ENCODE measurements at places on chromosomes 4 and X.

- no peak for DNase-seq
Measured at GRCh38 chr4:139171876-139172691, 4.9 kb downstream of the ELF2 start.

- DNase-seq, result no peak
Measured at GRCh38 chrX:139692506-139692849, 15.5 kb downstream of the MCF2 start.

DNA sequence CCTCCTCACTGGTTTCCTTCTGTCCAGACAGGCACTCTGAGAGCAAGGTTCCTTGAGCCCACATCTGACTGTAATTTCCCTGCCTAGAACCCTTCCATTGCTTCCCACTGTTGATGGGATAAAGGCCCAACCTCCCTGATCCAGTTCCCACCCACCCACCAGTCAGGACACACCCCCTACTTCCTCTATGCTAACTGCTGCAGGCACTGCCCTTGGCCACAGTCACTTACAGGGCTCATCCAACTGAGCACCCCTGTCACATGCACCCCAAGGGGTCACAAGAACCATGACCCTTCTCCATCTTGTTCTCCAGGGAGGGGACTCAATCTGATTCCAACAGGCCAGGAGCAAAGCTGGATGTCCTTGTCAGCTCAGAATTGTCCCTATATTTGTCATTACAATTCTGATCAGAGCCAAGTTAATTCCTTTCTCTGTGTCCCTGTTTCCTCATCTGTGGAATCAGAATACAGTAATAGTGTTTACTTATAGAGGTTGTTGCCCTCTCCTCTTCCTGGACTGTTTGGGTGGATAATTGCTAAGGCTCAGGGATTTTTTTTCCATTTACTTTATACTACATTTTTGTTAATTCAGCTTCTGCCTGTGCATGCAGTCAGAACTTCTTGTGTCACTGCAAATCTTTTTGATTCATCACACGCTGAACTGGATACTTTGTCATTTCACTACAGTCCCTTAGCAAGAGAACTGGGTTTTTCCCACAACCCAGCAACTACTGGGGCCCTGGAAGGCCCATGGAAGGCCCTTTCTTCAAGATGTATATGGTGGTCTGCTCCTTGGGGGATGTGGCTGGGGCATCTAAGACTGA, 105.6 kb upstream of the MAMLD1 start:
- DNase-seq, result no peak

DNA sequence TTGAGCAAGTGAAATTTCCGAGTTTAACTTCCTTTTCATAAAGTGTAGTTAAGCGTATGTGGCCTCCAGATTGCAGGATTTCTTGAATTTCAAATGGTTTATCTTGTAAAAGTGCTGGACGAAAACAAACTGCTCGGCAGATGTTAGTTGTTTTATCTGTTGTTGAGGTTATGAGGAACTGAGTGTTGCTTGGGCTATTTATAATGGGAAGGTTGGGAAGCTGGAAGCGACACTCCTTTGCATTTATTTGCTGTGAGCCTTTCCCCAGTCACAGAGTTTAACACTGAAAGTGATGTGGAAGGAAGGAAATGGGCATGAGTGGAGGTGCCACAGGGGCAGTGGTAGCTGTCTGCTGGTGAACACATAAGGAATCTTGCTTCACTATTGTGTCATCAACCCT, 284.9 kb downstream of the PCDH7 start:
- DNase-seq, result no peak

DNA sequence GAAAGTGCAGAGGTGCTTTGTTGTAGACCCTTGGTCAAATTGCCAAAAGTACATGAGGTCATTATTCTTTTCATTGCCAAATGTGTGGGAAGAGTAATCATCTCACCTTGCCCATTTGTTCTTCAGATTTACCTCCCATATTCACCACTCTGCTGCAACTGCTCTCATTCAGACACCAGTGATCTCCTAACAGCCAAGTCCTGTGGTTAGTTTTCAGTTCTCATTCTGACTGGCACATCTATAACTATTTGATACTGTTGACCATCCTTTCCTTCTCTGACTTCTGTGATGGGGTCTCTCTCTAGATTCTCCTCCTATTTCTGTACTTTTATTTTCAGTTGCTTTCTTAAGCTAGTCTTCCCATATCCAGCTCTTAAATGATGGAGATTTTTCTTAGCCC, 39.8 kb downstream of the GRIA3 start:
- no peak for DNase-seq

DNA sequence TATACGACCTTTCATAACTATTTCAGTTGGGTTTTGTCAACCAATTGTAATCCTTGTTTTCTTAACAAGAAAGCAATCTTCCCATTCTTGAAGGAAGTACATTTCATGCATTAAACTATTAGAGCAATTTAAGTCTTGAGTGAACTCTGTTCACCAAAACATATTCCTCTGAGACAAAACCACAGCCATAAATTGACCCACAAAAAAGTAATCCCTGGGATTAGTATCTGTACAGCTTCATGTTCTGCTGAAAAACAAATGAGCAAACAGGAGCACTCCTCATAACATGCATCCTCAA, 207.0 kb upstream of the PDE5A start:
- no peak for DNase-seq

DNA sequence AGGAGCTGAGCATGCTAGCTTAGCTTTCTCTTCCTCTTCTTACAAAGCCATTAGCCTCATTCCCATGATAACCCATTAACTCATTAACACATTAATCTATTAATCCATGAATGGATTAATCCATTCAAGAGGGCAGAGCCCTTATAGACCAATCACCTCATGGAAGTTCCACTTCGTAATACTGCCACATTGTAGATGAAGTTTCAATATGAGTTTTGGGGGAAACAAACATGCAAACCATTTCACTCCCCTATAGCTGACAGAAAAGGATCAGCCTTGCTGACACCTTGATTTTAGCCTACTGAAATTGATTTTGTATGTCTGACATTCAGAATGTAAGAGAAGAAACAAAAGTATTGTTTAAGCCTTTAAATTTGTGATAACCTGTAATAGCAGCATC, 251.8 kb upstream of the GALNTL6 start:
- no peak for DNase-seq

- DNase-seq, result no peak
Measured at GRCh38 chr4:98946359-98946758, 17.4 kb upstream of the EIF4E start.

GRCh38 chrX:120752431-120753082, 122.7 kb upstream of the C1GALT1C1 start:
- peak; percentile 48 for DNase-seq

GRCh38 chrX:120485638-120486520, 16.8 kb upstream of the LAMP2 start:
- DNase-seq, result peak; percentile 83

DNA sequence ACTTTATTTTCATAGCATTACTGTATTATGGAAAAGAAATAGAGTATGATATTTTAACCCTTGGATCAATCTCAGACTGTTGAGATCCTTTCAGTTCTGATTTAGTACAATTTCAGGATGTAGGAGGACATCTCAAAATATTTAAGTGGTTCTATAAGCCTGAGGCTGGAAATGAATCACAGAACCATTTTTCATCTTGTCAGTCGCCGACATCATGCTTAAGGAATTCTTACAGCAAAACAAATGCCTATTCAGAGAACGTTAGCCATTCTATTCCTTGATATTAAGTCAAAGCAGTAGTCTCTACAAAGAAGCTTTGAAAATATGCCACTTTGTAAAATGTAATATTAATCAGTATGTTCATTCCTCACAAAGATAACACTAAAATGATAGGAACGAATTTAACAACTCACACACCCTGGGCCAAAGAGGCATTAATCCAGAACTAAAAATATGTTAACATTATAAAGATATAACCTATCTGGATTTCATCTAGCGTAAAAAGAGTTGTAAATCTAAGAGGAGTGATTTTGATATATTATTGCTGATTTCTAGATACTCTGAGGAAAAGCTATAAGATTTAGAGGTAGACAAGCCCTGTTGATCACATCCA, 152.0 kb downstream of the GASK1B start:
- no peak for DNase-seq

GRCh38 chrX:109399831-109400230, 82.1 kb downstream of the GUCY2F start:
- DNase-seq, result no peak

GRCh38 chr4:89590128-89590527, 246.8 kb downstream of the SNCA start:
- DNase-seq, result no peak

DNA sequence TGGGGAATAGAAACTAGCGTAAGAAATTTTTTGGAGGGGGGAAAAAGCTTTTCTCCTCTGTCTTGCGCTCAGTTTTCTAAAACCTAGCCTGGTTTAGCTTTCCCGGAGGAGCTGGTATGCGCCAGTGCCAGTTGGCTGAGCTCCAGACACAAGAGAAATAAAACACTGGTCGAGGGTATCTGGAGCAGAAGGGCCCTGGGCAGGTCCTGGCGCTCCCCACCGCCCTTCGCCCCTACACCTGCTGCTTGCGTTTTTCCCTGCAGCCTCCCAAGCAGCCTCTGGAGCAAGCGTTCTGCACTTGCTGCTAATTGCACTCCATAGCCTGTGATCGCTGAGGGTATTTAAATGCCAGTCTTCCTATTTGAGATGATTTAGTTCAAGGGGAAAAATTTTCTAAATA, 816 bp downstream of the EREG start:
- no peak for DNase-seq

GRCh38 chr4:4315461-4316149, 25.6 kb downstream of the ZBTB49 start:
- no peak for DNase-seq

GRCh38 chr4:177706916-177707315, 264.7 kb upstream of the AGA start:
- no peak for DNase-seq

GRCh38 chr4:772776-773175, 53.2 kb downstream of the CPLX1 start:
- DNase-seq, result no peak

DNA sequence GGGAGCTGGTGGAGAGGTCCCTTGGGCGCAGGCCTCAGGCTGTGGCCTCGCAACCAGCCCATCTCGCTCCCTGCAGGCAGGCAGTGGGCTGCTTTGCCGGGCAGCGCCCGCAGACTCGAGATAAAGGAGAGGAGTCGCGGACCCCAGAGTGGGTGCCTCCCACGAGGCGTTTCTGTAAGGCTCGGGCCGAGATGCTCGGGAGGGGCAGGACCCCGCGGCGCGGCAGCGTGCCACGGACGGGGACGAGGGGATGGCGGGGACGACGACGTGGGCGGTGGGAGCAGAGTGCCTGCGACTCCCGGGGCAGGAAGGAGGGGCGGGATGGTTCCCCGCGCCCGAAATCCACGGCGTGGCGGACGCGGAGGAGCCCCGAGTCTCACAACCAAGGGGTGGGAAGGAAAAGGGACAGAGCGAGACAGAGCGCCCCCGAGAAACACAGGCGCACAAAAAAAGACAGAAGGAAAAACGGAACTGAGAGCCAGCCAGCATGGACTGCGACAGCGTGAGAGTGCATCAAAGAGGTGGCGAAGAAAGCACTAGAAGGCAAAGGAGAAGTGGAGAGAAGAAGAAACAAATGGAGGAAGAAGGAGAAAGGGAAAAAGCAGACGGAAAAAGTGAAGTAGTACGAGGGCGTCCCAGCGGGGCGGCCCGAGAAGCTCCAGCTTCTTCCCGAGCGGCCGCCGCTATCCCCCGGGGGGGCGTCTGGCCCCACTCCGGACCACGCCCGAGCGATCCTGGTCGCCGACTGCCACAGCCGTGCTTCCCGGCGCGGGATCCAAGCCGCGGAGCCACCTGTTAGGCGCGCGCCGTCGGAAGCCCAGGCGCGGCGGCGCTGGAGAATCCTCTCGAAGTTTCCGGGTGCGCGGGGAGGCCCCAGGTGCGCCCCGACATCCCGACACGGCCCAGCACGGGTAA, 1.5 kb downstream of the BEND4 start:
- DNase-seq, result no peak

GRCh38 chr4:139146926-139147629, 29.9 kb downstream of the ELF2 start:
- DNase-seq, result no peak

- no peak for DNase-seq
Measured at GRCh38 chr4:59960143-59960542, 1240.0 kb upstream of the ADGRL3 start.

DNA sequence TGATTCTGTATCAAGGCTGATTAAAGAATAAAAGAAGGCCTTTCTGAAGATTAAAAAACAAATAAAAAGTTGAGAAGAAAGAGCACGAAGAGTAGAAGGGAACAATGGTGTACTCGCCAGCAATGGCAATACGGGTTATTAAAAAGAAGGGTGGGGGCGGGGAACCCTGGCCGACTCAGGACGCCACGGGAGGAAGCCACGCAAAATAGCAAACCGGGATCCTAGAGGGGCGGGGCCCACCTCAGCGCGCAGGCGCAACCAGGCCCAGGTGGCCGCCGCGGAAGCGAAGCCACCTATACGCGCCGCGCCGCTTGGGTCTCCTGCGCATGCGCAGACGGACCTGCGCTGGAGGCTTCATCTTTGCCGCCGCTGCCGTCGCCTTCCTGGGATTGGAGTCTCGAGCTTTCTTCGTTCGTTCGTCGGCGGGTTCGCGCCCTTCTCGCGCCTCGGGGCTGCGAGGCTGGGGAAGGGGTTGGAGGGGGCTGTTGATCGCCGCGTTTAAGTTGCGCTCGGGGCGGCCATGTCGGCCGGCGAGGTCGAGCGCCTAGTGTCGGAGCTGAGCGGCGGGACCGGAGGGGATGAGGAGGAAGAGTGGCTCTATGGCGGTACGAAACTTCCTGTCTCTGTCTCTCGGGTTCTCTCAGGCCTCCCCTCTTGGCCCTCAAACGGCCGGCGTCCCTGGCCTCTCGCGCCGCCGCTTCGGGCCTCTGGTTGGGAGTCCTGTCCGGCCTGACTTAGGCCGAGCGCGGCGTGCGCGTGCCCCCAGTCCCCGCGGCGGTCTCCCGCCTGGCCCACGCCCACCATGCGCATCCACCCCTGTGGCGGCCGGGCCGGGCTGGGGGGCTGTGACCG, at the start of gene FIP1L1:
Gene FIP1L1 (plus strand): TSS at position 323 of the 852 bp plus-strand sequence. CDS start 198 bp downstream, at position 521.
- DNase-seq, result peak; percentile 96

GRCh38 chrX:119757979-119758730, at the start of gene SOWAHD:
TSS of gene SOWAHD (plus strand) at chrX:119758588. CDS start at chrX:119758668, 80 bp downstream.
- DNase-seq, result no peak

GRCh38 chr4:15729910-15730533, 27.2 kb downstream of the BST1 start:
- DNase-seq, result peak; percentile 52

- DNase-seq, result no peak
Measured at GRCh38 chr4:75696581-75696980, 23.4 kb upstream of the G3BP2 start.

- no peak for DNase-seq
Measured at GRCh38 chr4:185344743-185345538, 50.8 kb downstream of the LRP2BP start.

- no peak for DNase-seq
Measured at GRCh38 chr4:188780028-188780427, 640.8 kb downstream of the TRIML1 start.

- no peak for DNase-seq
Measured at GRCh38 chr4:6439120-6439762, 33.2 kb downstream of the PPP2R2C start.

All from DND-41 (cell line).